CD4-positive, alpha-beta T cell treated with Interleukin-15 for 4 hours (primary cell): ENCODE measurements at places on chromosomes 16 and 17.

GRCh38 chr17:57945996-57946797 lies 9.0 kb downstream of the CUEDC1 start:
- DNase-seq, result no peak

- no peak for DNase-seq
Observed at GRCh38 chr16:782258-782657, 5.9 kb downstream of the RPUSD1 start.

DNA sequence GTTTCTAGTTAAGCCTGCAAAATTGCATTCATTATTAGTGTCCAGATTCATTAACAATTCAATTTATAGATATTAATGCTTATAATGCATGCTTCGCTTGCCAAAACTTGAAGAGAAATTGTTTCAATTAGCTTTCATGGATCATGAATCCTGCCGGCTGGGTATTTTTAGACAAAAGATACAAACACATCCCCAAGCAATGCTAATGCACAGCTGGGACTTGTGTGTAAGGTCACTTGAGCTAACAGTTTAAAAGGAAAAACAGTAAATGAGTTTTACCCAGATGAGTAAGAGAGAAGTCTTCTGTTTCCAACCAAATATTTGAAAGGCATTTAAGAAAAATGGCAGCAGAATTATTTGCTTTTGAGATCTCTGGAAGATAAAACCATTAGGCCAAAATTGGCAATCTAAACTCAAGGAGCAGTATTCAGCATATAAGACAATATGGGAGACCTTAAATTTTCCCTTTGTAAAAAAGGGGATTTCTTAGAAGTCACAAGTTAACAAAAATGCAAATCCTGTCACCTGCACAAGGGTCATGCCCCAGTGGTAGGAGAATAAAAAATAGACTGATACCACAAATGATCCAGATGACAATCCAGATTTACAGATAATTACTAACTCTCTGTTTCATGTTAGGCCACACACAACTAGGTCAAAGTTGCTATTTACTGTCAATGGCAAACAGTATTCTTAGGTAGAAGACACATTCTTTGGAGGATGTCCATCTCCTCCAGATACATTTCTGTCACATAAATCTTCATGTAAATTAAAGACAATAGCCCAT lies 418.4 kb upstream of the PMFBP1 start:
- DNase-seq, result no peak

- DNase-seq, result no peak
Observed at GRCh38 chr17:47686664-47687327, 7.2 kb upstream of the TBKBP1 start.

GRCh38 chr17:80153004-80153403 lies 6.1 kb upstream of the EIF4A3 start:
- DNase-seq, result no peak

DNA sequence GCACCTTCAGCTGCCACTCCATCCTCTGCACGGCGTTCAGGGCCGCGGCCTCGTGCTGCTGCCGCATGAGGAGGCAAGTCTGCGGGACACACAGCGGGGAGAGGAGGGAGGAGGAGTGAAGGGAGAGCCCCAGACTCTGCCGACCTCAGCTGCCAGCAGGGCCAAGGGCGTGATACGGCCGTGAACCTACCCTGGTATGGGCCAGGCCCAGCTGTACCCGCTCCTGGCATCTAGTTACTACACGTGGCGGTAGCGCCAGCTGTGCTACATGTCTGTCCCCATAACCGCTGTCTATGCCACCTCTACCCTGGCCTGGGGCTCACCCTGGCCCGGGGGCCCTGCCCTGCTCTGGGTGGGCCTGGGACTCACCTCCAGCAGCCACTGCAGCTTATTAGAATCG lies 51.1 kb downstream of the ZNF778 start:
- DNase-seq, result no peak

GRCh38 chr16:24180451-24180850 lies 75.7 kb upstream of the CACNG3 start:
- no peak for DNase-seq

DNA sequence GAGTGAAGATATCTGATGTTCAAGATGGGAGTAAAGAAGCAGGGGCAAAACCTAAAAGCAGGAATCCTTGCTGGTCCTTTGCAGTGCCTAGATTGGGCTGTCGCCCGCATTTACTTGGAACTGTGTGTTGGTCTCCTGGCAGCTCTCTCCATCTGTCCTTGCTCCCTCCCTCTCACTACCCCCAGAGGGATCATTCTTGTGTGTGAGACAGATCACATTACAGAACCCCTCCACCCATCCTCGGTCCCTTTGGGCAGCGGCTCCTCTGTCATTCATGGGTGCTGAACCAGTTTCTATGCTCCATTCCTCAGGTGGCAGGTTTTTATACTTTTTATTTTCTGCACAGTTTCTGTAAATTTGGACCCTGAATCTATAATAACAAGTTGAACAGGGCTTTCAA lies 99.4 kb upstream of the MYOCD start:
- DNase-seq, result no peak

GRCh38 chr16:87431926-87432325 lies 39.8 kb downstream of the MAP1LC3B start:
- DNase-seq, result no peak

DNA sequence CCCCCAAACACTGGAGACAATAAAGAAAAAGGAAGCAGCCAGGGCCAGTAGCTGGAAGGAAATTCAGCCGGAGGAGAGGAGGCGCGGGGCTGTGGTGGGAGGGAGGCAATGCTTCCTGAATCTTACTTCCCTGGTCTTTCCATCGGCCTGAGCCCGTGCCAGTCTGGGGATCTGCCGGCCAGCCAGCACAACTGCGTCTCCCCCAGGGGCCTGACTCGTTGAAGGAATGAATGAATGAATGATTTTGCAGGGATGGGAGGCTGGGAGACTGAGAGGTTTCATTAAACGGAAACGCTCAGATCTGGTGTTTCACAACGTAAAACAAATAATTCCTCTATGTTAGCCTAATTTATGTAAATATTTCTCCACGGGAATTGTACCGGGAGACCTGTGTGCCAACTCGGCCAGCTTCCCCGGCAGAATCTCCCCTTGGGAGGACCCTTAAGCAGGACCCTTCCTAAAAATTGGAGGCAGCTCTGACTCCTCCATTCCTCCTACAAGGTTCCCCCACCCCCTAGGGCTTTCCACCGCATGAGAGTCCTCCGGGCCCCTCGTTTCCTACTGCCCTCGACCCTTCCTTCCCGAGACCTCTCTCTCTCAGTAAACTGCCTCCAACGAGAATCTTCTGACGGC lies 1.3 kb upstream of the BAIAP2 start:
- DNase-seq, result no peak

DNA sequence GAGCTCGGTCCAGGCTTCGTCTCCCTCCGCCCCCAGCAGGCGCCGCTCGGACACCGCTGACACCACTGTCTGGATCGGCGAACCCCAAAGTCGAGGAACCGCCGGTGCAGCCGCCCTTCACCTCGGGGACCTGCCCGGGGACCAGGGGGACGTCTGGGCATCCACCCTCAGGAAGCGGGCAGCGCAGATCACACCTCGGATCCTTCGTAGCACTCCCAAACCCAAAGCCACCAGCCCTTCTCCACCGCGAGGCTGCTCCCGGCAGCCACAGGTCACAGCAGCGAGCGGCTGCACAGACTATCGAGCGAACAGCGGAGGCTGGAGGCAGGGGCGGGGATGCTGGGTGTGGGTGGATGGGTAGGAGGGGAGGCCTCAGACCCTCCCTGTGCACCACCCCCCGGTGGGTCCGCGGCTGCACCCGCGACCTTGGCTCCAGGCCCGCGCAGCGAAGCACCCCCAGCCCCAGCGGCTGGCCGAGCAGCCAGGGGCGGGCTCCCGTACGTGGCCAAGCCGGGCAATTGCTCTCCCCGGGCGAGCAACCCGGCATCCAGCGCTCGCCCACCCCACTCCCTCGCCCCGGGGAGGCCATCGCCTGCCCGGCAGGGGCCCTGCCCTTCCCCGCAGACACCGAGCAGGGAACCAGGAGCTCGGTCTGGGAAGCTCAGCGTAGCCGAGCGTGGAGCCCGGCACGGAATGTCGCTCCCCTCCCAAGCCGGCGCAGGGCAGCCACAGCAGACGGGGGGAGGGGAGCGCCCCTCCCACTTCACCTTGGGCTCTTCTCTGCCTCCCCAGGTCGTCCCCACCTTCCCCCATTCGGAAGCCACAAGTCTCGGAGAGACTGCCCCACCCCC lies 1.0 kb downstream of the SDK2 start:
- DNase-seq, result no peak

DNA sequence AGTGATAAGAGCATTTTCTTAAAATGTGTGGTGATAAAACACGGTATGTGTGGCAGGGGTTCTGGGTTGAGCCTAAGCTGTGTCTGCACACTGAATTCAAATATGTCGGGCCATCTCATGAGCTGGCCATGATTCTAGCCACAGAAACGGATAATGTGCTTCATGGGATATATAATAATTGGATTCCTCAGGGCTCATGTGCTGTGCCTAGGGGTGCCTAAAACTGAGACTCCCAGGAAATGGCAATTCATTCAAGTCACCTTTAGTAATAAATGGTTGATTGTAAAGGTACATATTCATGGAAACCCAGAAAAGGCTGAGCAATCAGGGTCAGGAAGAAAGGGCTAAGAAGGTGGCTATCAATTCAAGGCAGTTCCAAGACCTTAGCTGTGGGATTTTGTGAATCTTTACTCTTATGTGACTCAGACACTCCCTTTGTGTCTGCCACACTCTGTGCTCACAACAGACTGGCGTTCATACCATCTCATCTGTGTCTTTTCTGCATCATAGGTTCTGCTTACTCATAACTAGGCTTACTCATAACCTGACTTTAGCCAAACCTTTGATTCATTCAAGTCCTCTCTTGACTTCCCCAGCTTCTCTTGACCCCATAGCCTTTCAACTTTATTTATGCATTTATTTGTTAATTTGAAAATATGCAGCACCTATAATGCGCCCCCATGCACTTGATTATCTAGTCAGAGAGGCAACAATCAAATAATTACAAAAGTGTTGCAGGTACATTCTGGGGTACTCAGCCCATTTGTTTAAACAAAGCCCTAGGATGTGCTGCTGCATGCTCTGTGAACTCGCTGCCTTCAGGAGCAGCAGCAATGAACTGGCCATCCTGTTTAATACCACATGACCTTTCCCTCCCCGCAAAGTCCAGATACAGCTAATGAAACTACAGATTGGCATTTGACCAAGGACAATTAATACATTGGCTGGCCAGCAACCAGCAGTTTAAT lies 28.4 kb upstream of the MED13 start:
- DNase-seq, result no peak

- no peak for DNase-seq
Observed at GRCh38 chr17:4235372-4236279, 28.2 kb downstream of the ANKFY1 start.

GRCh38 chr17:10370016-10370608 lies 2.7 kb downstream of the MYH13 start:
- no peak for DNase-seq

- no peak for DNase-seq
Observed at GRCh38 chr17:13688716-13689115, 87.0 kb upstream of the HS3ST3A1 start.

DNA sequence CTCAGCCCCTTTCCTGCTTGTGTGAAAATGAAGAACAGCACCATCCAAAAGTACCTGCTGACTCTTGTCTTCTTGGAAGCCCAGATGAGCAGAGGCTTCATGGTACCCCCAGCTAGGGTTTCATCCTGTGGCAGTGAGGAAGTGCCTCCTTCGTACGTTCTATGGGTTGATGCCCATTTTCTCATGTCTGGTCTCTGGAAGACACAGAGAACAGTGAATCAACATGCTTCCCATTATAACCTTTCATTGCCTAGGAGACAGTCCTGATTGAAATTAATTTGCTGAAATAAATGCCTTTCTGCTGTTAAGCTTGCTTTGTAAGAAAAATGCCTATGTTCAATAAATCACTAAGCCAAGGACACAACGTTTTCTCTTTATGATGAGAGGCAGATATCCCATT lies 36.5 kb downstream of the RCVRN start:
- DNase-seq, result no peak
